ENCODE measurements at places on chromosomes 5 and 9. TPM values are rescaled to one million over a fixed set of nuclear protein-coding genes. Genes with fewer than 3 reads are reported as not detected.

DNA sequence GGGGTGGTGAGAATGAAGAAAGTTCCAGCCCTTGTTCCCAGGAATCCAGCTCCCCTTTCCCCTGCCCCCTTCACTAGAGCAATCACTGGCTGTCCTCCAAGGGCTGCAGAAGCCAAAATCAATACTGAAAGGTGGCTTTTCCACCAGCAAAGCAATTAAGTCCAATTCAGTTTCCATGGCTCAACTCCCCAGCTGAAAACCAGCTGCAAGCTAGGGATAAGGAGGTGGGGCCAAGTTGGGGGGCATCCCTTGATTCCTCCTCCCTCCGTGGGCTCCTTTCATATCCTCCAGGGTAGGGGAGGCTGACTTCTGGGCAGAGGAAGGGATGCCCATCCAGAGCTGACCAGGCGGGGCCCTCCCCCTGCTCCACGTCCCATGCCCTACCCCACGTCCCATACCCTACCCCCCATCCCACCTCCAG is 22.7 kb downstream of the CAMK2A start:
- no peaks in the 10 kb centered on the region for H3K4me1 ChIP-seq
- no peaks in the 10 kb centered on the region for H3K36me3 ChIP-seq
- H3K27ac ChIP-seq, result no peak overlapping the region
- no peaks in the 10 kb centered on the region for H3K27me3 ChIP-seq
- DNase-seq, result peak; percentile 10

- H3K27ac ChIP-seq, result no peak overlapping the region
- DNase-seq, result no peak
- no peaks in the 10 kb centered on the region for H3K27me3 ChIP-seq
- H3K36me3 ChIP-seq, result no peaks in the 10 kb centered on the region
- H3K4me1 ChIP-seq, result no peaks in the 10 kb centered on the region
Observed at GRCh38 chr9:9912459-9912858, 700.3 kb downstream of the PTPRD start.

GRCh38 chr9:100465274-100465673 is 7.7 kb upstream of the TMEFF1 start:
- no peaks in the 10 kb centered on the region for H3K27me3 ChIP-seq
- H3K4me3 ChIP-seq, result no peak overlapping the region
- H3K36me3 ChIP-seq, result no peaks in the 10 kb centered on the region
- no peak for DNase-seq
- H3K27ac ChIP-seq, result no peak overlapping the region

DNA sequence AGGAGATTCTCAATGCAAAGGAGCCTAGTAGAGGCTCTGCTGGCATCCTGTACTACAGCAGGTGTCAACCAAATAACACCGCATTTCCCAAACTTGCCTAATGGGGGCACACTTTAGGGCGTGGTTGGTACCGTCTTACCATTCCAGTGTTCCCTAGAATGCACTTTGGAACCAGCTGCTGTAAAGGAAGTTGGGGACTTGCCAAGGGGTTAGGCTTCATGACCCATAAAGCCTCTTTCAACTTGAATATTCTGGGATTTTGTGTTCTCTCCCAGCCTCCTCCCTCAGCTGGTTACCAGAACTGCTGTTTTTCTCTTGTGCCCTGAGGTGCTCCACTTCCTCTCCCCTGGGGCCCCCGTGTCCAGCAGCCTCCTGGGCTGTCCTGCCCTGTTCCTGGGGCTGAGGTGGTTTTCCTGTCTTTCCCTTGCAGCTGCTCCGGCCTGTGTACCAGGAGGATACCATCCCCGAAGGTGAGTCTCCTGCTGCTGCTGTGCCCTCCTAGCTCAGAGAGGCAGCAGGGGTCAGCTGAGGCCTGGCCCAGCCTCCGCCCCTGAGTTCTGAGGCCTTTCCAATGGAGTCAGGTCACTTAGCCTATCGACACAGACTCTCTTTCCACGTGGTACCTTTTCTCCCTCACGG is 44.7 kb downstream of the RGS3 start:
- H3K4me1 ChIP-seq, result peaks cover 10% of the 10 kb centered on the region
- peak; percentile 55 for DNase-seq
- H3K36me3 ChIP-seq, result no peaks in the 10 kb centered on the region
- no peak overlapping the region for H3K4me3 ChIP-seq
- no peak overlapping the region for H3K27ac ChIP-seq

GRCh38 chr5:168415971-168416370 is 70.3 kb upstream of the RARS1 start:
- DNase-seq, result no peak
- no peak overlapping the region for H3K27ac ChIP-seq
- peaks cover 5% of the 10 kb centered on the region for H3K4me1 ChIP-seq
- H3K4me3 ChIP-seq, result no peak overlapping the region
- H3K36me3 ChIP-seq, result peaks cover 4% of the 10 kb centered on the region
- no peaks in the 10 kb centered on the region for H3K27me3 ChIP-seq

GRCh38 chr9:38708759-38709158 is 11.2 kb downstream of the FAM240B start:
- H3K27ac ChIP-seq, result no peak overlapping the region
- no peaks in the 10 kb centered on the region for H3K36me3 ChIP-seq
- DNase-seq, result no peak

Gene CER1
- total RNA-seq, result not detected

Measured in thyroid gland (tissue), 4 donors.